ENCODE measurements at places on chromosomes 1 and 21.

GRCh38 chr1:228937851-228938536 is 202.7 kb downstream of the RHOU start:
- DNase-seq, result peak; percentile 65

DNA sequence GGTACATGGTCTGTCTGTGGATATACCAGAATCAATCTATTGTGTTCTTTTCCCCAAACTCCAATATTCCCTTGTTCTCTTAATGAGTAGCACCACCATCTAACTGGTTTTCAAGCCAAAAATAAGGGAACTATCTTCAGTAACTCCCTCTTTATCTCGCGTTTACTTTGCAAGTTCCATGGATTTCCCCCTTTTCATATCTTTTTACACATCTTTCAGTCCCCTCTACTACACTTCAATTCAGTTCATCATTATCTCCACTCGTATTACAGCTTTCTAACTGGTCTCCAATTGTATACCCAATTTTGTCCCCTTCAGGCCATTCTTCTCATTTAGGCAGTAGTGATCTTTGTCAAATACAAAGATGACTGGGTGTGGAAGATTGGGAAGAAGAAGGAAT is 4.1 kb upstream of the TMCO1 start:
- DNase-seq, result no peak

DNA sequence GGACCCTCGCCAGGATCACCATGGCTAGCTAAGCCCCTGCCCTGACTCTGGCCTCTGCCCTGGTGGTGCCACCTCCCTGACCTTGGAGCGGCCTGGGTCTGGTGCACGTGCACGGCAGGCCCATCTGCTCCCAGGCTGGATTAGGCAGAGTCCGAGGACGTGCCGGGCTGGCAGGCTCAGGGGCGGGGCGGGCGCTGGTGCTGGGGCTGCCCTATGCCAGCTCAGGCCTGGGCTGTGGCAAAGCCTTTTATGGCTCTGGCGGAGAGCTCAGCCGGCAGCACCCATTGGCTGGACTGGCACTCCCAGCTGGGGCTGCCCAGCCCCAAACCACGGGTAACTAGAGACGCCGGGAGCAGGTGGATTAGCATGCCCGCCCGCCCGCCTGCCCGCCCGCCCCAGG is 17.1 kb upstream of the EDN2 start:
- DNase-seq, result no peak

- DNase-seq, result no peak
Measured at GRCh38 chr1:66648901-66649595, 103.2 kb upstream of the DYNLT5 start.

DNA sequence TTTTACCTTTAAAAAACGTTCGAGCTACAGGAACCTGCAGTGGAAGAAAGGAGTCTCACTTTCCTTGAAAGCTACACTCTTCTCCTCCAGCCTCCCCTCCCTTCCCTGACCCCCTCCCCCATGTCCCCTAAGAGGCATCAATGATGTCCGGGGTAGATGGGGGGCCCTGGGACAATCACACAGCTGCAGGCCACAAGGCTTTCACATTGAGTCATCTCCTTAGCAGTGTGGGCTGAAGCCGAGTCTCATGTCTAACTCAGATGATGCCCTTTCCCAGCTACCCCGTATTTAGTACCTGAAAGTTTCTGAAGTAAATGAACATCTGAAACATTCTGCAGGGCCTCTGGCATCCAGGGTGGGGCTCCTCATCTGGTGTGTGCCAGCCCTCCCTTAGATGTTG is 6.3 kb upstream of the GPR25 start:
- DNase-seq, result no peak

GRCh38 chr1:61266738-61267137 is 184.4 kb downstream of the NFIA start:
- no peak for DNase-seq

- DNase-seq, result no peak
Measured at GRCh38 chr21:38352536-38353219, 95.9 kb downstream of the KCNJ15 start.

GRCh38 chr1:40078512-40079333 is 18.3 kb downstream of the PPT1 start:
- peak; percentile 1 for DNase-seq

DNA sequence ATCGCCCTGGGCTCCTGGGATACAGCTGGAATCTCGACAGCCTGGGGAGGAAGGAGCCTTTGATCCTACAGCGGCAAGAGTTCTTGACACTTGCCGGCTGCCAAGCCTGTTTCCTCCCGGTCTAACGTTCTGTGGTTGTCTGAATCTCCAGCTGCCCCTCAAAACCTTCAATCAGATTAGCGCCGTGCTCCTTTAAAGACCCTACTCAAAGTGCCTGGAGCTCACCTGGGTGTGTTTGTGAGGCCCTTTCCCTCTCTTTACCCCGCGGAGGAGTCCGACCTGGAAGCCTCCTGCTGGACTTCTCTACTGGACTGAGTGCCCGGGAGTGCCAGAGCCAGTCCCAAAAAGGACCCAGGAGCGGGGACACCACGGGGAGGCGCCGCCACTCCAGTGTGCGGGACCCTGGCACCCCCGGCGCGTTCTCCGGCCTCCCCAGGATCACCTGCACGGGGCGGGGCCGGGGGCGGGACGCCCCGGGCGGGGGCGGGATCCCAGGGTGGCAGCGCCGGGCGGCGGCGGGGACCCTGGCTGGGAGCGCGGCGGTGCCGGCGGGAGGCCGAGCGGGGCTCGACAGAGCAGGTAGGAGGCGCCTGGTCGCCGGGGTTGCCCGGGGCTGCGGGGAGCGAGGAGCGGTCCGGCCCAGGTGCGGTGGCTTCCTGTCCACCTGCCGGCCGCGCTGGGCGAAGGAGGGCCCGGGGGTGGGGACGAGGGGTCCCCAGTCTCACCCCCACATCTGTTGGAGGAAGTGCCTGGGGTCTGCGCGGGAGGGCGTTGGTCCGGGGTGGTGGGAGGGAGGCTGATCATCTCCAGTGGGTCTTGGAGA is at the start of gene NCMAP:
Gene NCMAP, plus strand, starts transcription at position 497 of the 823 bp plus-strand sequence. CDS start 39,344 bp downstream, outside the sequence.
- no peak for DNase-seq

DNA sequence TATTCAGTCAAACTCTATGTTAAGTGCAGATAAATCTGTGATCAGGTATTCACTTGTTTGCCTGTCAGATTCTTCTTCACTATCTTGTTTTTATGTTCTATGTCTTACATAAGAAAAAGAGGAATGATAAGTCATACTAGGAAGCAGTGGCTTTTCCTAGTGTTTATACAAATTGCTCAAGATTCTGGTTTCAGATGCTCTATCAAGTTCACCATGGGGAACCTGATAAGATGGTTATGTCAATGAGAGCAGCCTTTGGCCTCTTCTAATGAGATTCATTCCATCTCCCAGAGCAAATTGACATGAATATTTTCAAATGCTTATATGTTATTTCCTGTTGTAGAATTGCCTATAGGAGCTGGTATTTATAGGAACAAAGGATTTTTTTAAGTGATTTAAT is 218.8 kb upstream of the TMPRSS15 start:
- DNase-seq, result no peak

GRCh38 chr1:4586611-4587160 is 67.7 kb upstream of the AJAP1 start:
- DNase-seq, result no peak

DNA sequence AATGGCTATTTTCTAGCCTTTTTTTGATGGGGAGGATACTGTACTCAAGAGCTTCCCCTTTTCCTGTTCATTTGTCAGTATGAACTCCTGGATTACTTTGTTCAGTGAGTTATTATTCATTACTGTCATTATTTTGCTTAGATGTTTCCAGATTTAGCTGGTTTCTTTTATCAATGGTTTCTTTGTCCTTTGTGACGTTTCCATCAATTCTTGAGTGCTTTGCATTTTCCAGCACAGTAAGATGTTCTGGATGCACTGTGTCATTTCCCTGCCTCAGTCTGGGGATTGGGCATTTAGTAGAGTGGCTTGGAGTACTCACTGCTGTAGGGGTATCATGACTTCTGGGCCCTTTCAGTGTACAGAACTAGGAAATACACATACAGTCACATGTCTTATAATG is 34.2 kb downstream of the MRPS6 start:
- DNase-seq, result no peak

GRCh38 chr1:37477198-37477931 is 3.0 kb downstream of the ZC3H12A start:
- DNase-seq, result no peak

GRCh38 chr1:55215194-55216021 is at the start of gene USP24:
USP24 (minus strand) TSS chr1:55215364; CDS start chr1:55215113, 251 bp downstream.
- DNase-seq, result peak; percentile 80

DNA sequence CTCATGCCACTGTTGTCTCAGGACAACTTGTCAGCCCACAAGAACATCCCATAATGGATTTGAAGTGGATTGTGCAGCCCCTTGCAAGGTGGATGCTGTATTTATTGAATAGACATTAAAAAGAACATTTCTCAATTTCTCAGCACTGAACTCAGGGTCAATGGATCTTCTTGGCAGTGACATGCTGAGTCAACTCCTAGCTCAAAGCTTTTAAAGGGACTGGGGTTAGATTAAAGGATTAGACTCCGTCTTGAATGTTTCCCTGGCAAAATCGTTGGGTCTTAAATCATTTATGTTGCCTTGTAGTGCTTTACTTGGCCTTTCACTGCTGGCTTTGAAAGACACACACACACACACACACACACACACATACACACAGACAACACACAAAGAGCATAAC is 221.6 kb upstream of the PBX1 start:
- DNase-seq, result no peak

DNA sequence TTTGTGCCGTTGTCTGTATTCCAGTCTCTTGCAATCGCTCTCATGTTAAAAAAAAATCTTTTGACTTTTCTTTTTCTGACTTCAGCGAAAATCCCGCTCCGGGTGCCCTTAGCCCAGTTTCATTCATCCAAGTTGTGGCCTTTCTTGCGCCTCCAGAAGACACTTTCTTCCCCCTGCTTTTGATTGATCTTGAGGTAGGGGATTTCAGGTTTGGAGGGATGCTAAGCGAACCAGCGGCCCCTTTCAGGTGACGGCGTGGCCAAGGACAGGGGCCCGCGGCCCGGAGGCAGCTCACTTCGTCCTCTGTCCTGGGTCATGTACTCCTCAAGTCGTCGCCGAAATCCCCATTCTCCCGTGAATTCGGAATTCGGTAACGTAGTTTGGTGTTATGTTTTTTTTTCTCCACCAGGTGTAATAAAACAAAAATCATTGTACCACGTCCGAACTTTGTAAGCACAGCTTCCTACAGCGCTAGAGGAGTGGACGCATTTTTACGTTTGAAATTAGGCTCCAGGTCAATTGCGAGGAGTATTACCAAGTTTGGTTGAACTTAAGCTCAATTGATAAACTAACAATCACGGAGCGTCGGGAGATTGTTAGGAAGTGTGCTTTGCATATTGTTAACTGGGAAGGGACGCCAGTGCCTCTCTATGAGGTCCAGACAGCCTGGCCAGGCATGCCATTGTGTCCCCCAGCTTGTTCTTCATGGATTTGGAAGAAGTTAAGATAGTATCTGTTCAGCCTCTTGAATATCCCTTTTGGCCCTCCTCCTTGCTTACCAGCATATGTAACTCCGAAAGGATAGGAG is 1.1 kb downstream of the MRPS6 start:
- no peak for DNase-seq

DNA sequence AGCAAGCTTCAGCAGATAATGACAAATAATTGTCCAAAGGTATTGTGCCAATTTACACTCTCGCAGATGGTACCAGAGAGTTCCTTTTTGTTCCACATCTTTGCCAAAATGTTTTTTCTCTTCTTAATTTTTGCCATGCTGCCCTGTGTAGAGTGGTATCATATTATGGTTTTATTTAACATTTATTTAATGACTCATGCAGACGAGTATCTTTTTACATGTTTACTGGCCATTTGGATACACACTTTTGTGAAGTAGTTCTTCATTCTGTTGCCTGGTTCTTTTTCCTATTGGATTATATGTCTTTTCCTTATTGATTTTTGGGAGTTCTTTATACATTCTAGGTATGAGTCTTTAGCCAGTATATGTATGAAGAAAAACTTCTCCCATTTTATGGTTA is 151.1 kb downstream of the PCNX2 start:
- no peak for DNase-seq

- DNase-seq, result no peak
Measured at GRCh38 chr1:15410884-15411245, 1.2 kb downstream of the EFHD2 start.

DNA sequence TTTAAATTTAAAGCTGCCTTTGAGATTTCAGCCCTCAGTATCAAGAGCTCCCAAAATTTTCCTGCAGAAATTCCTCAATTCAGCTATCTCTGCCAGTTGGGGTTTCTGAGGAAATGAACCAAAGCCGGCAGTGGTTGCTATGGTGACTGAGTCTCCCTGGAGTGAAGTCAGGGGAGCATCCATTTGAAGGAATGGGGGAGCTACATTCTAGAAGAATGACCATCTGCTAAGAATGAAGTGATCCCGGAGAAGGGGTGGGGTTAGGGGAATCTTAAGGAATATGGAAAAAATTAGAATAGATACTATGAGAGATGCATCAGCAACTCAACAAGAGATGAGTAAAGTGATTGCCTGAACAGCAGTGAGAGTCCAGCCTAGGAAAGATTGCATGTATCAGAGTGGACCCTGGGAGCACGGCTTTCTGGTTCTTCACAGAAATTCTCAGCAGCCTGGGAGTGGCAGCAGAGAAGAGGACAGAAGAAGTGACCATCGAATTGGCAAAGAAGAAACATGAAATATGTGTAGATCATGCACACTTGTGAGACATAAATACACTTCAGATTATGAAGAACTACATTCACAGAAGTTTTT is 94.7 kb downstream of the CHD1L start:
- peak; percentile 23 for DNase-seq

- no peak for DNase-seq
Measured at GRCh38 chr1:27267153-27267552, 32.7 kb downstream of the WDTC1 start.

- DNase-seq, result no peak
Measured at GRCh38 chr1:151326619-151327222, 495 bp downstream of the PI4KB start.

DNA sequence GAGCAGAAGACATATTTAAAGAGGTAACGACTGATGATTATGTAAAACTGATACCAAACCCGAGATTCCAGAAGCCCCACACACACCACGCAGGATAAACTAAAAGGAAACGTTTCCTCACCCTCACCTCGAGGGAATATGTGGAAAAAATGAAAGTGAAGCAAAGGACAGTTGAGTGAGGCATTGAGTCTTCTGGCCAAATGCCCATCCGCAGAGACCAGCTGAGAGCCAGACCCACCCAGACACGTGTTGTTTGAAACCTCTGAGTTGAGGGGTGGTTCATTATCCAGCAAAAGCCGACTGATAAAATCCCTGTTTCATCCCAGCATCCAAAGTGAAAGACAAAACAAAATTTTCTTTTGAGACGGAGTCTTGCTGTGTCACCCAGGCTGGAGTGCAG is 29.6 kb upstream of the PCBP3 start:
- no peak for DNase-seq

- DNase-seq, result peak; percentile 57
Measured at GRCh38 chr21:42171091-42172053, 47.6 kb upstream of the ABCG1 start.

DNA sequence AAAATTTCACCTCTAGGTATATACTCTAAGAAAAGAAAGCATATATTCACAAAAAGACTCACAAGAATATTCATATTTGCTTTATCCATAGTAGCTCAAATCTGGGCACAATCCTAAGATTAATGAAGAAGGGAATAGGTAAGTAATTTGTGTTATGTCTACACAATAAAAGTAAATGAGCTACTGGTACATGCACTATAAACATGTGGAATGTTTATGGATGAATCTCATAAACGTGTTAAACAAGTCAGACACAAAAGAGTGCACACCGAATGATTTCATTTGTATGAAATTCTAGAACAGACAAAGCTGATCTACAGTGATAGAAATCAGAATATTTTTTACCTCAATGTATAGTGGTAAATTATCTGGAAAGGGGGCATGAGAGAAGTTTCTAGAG is 115.3 kb upstream of the B3GALT2 start:
- no peak for DNase-seq

- no peak for DNase-seq
Measured at GRCh38 chr1:102586022-102586421, 522.3 kb downstream of the COL11A1 start.

GRCh38 chr1:153801028-153801625 is 25.9 kb downstream of the SLC27A3 start:
- no peak for DNase-seq
